ENCODE measurements at places on chromosomes 7 and 10.
A peak's percentile ranks its signal among the peaks of the same experiment; 100 is the strongest.

GRCh38 chr10:35316218-35316967 lies 19.9 kb upstream of the CCNY start:
- no peak for DNase-seq

DNA sequence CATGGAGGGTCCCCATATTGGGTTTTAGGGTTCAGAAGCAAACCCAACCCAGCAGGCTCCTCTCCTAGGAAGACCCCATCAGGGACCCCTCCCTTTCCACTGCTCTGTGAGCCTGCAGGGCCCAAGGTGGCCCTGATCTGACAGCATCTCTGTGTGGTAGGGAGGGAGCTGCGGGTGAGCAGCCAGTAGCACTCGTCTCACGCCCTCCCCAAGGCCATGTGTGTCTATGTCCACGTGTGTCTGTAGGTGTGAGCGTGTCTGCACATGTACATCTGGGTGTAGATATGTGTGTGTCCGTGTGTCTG lies 103.5 kb upstream of the FAM20C start:
- DNase-seq = no peak

- DNase-seq = no peak
These were observed 39.0 kb downstream of the DOCK1 start for GRCh38 chr10:126944191-126944590.

DNA sequence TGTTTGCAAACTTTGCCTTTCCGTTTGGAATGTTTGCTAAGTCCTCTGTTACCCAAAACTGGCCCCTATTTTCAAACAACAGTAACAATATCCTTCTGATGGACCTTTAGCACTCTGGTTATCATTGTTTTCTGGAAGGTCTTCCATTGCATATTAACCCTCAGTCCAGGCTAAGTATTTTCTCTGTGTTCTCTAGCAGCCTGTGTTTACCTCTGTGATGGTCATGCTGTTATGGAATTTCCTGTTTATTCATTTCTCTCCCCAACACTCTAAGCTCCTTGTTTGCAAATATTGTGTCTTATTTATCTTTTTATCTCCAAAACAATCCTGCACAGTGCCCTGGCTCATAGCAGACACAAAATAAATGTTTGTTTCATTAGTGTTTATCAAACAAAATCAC lies 560.3 kb downstream of the ATRNL1 start:
- DNase-seq = no peak

GRCh38 chr7:132520591-132521280 lies 55.5 kb downstream of the PLXNA4 start:
- no peak for DNase-seq

GRCh38 chr10:125134916-125135770 lies 25.2 kb downstream of the CTBP2 start:
- DNase-seq = no peak

GRCh38 chr10:98460837-98461499 lies 14.2 kb upstream of the HPS1 start:
- no peak for DNase-seq

DNA sequence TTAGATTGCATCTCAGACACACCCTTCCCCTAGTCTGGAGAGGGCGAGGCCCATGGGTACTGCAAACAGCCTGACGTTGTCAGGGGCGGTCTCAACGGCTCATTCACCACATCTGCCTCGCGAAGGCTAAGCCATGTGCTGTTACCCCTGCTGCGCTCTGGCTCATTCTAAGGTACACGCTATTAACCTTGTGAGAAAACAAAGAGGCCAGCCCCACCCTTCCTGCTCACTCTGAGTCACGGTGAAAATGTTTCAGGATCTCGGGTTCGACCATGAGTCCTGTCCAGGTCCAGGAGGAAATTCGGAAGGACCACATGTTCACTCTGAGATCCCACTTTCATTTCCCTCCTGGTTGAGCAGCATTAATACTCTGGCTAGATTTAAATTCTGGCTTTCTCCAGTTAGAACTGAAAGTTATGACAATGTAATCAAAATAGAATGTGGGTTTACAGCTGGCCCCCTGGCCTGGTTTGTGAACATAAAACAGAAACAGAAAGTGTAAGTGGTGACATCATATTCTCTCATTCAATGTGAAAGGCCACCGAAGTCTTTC lies 55.2 kb downstream of the EGFR start:
- no peak for DNase-seq

GRCh38 chr7:79452032-79452494 lies 1.4 kb downstream of the MAGI2 start:
- DNase-seq = no peak

DNA sequence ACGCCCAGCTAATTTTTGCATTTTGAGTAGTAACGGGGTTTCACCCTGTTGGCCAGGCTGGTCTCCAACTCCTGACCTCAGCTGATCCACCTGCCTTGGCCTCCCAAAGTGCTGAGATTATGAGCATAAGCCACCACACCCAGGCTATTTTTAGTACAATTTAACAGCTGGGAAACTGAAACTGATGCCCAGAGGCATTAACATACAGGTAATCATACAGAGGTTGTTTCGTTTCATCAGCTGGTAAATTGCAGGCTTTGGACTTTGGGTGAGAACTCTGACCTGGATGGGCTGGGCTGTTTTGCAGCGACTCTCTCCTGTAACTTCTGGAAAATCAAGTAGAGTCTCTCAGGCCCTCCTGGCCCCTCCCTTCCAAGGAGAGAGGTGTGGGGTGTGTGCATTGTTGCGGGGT lies 6.2 kb upstream of the ACHE start:
- no peak for DNase-seq

DNA sequence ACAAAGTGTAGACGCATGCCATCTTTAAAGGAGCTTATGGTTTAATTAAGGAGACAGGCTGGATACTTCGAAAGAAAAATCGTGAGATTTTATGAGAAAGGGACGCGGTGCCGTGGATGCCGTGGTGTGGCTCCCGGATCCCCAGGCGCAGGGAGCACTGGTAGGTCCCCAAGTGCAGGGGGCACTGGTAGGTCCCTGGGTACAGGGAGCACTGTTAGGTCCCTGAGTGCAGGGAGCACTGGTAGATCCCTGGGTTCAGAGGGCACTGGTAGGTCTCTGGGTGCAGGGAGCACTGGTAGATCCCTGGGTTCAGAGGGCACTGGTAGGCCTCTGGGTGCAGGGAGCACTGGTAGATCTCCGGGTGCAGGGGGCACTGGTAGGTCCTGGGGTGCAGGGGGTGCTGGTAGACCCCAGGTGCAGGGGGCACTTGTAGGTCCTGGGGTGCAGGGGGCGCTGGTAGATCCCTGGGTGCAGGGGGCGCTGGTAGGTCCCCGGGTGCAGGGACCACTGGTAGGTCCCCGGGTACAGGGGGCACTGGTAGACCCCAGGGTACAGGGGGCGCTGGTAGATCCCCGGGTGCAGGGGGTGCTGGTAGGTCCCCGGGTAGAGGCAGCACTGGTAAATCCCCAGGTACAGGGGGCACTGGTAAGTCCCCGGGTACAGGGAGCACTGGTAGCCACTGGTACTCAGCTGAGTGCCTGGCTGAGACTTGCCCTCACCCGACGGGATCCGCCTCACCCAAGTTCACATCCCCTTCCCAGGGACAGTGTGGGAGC lies 14.1 kb downstream of the PRKAG2 start:
- no peak for DNase-seq

DNA sequence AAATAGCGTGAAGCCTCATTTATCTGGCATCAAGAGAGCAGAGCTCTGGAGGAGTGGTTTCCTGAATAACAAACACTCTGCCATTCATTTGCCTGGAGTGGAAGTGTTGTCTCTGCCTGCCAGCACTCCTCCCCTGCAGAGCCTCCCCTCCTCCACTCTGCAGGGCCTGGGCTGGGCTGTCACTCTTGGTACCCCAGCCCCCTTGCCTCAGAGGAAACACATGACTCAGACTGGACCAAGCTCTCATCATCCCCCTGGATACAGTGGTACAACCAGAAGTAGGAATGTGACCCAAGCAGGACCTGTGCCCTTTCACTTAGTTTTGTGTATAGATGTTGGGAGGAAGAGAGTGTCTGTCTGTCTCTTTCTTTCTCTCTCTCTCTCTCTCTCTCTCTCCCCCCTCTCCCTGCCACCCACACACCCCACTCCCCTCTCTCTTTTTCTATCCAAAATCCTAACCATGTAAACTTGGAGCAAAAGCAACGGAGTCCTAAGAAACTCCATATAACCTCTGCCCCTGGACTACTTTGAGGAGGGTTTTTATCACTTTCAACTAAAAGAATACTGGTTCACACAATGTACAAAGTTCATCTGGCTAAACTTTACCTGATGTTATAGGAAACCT lies 43.9 kb downstream of the DOCK4 start:
- peak; percentile 66 for DNase-seq

- DNase-seq = no peak
These were observed 90.5 kb downstream of the CDC14C start for GRCh38 chr7:49014870-49015269.

DNA sequence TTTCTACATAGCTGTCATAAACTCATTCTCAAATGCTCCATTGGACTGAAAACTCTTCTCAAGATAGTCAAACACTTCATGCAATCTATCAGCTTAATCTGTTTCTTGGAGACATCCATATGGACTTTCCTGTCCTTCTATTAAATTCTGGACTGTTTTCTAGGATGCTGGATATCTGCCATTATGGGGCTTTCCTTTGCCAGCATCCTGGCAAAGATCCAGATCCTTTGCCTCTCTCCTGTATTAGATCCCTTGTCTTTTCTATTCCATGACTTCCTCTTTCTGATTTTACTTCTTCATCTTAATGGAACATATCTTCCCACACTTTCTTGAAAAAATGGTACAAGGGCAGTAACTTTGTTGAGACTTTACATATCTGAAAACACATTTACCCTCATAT lies 35.9 kb upstream of the SKAP2 start:
- peak; percentile 62 for DNase-seq

DNA sequence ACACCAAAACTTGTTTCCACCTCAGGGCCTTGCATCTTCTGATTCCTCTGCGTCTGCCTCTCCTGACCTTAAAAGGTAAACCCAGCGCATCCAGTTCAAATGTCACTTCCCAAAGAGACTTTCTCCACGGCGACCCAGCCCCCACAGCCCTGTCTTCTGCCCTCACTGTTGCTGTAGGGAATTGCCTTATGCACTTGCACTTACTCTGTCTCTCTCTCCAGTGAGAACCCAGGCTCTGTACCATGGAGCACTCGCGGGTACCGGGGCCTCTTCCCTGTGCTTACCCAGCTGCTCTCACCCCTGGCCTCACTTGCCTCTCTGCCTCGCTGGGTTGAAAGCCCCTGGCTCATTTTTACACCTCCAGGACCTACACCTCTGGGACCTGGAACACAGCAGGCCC lies 48.4 kb downstream of the AOC1 start:
- DNase-seq = no peak

- DNase-seq = no peak
These were observed 33.5 kb upstream of the RNF148 start for GRCh38 chr7:122736183-122736582.

DNA sequence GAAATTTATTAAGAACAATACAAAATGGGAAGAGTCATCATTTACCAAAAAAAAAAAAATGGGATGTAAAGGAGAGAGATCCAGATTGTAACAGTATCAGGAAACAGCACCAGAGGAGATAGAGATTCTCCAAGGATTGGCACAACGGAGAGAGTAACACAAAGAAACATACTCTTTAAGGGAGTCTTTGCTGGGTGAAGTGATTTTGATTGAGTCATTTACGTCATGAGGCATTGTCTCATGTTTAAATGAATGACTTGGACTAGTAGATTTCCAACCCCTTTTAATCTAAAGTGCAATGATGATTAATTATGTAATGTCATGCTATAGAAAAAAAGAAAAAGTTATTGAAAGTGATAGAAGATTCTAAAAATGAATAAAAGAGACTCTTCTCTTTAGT lies 68.8 kb downstream of the ITGB8 start:
- DNase-seq = no peak

DNA sequence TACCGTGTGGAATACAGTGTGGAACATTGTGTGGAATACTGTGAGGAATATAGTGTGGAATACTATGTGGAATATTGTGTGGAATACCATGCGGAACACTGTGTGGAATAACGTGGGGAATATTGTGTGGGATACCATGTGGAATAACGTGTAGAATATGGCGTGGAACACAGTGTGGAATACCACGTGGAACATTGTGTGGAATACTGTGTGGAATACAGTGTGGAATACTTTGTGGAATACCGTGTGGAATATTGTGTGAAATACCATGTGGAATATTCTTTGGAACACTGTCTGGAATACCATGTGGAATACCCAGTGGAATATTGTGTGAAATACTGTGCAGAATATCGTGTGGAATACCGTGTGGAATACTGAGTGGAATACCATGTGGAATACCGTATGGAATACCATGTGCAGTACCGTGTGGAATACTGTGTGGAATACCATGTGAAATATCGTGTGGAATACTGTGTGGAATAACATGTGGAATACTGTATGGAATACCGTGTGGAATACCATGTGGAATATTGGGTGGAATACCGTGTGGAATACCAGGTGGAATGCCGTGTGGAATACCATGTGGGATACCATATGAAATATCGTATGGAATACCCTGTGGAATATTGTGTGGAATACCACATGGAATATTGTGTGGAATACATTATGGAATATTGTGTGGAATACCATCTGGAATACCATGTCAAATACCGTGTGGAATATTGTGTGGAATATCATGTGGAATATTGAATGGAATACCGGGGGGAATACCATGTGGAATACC lies 133.1 kb upstream of the CHST15 start:
- DNase-seq = no peak

GRCh38 chr7:29763266-29763665 lies 43.0 kb upstream of the WIPF3 start:
- no peak for DNase-seq

- DNase-seq = no peak
These were observed 24.9 kb downstream of the TSPAN13 start for GRCh38 chr7:16778476-16778875.

- DNase-seq = no peak
These were observed 1.3 kb downstream of the LDB1 start for GRCh38 chr10:102118867-102119266.

- DNase-seq = no peak
These were observed 23.3 kb downstream of the AQP1 start for GRCh38 chr7:30934732-30935568.

GRCh38 chr7:155357573-155358041 lies 59.9 kb downstream of the INSIG1 start:
- no peak for DNase-seq

GRCh38 chr7:27123477-27124053 lies 7.0 kb downstream of the HOXA4 start:
- DNase-seq = no peak

DNA sequence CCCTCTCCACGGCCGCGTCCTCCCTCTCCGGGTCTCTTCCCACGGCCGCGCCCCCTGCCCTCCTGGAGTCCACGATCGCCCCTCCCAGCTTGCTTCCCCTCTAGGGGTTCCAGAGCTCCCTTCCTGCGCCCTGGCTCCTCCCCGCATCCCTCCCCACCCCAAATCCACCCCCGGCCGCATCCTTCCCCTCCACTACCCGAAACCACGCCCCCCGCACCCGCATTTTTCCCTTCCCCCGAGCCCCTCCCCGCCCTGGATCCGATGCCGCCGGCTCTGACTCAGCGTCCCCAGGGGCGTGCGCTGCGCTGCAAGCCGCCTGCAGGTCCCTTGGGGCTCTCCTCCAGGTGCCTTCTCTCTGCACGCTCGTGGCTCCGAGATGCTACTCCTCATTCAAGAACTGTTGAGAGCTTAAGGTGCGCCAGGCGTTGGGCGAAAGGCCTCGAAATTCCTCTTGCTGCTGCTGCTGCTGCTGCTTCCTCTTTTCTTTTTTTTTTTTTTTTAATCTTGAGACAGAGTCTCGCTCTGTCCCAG lies 372 bp upstream of the TMEM130 start:
- DNase-seq = peak; percentile 29

Data from NCI-H1092 (cell line).